ENCODE measurements at places on chromosomes 1 and 21.

GRCh38 chr1:3070644-3071564 is 1.9 kb downstream of the PRDM16 start:
- no peak for DNase-seq

DNA sequence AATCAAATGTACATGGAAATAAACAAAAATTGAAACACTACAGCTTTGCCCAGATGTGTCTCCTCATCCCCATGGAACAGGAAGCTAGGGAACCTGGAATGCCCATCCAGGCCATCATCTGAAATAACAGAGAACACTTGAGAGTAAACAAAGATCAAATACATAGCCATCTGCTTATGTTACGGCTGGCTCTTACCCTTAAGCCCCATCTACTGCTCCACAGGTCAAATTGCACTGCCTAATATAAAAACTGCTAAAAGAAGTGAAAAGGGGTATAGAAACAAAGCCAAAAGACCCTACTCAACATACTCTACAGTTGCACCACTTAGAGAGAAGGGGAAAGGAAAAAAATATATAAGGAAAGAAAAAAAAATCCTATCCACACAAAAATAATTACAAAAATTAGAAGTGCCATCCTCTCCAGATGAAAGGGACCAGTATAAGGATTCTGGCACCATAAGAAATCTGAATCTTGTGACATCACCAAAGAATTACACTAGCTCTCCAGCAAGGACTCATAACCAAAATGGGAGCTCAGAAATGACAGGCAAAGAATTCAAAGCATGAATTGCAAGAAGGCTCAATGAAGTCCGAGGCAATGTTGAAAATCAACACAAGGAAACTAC is 26.9 kb downstream of the OR6Y1 start:
- DNase-seq: no peak

DNA sequence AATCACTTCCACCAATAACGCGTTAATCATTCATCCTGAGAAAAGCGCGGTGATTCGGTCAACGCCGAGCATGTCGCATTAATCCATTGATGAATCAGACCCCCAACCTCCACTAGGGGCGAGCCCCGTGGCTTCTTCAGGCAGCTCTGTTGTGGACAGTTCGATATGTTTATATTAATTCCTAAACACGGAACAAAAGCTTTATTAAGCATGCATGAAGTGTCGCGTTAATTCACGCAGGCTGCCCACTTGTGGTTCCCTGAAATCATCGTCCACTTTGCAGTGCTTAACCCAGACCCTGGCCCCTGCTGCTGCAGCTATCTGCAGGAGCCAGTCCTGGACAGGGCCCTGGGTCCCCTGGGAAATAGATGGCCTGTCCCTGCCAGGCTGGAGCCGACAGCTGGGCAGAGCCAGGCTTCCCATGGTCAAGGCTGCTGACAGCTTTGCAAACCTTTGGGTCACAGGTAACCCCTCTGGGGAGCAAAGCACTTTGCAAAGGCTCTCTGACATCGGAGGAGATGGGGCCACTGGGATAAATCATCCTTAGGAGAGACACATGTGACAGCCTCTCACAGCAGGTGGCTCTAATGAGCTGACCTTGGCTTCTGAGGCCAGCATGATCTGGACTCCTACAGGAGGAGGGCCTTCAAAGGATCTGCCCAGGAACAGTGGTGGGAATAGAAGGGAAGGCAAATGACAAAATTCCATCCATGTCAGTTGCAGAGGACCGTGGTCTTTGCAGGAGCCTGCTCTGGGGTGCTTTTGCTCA is 137.0 kb upstream of the AJAP1 start:
- no peak for DNase-seq

- DNase-seq: no peak
Observed at GRCh38 chr21:28767523-28767922, 225.2 kb downstream of the LTN1 start.

- DNase-seq: no peak
Observed at GRCh38 chr1:205632669-205633169, 908 bp upstream of the ELK4 start.

All from non-pigmented ciliary epithelial cell (primary cell).